ENCODE measurements at places on chromosomes 7 and 10.

GRCh38 chr7:77450613-77451012 is 34.5 kb upstream of the GSAP start:
- DNase-seq: no peak

DNA sequence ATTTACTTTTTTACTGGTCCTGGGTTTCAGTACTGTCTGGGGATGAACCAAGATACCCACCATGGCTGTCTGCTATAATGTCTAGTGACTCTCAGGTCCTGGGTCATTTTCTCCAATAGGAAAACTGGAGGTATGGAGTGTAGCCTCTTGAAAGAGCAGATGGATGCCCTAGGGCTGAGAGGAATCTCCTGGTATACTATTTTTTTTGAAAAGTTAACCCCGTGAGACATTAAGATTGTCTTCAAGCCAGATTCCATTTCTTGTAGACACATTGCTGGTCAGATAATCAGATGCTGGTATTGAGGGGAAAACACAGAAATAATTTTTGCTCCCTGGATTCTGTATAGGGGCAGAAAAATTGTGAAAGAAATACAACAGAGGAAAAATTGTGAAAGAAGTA is 97.3 kb downstream of the ZNF680 start:
- DNase-seq: no peak

DNA sequence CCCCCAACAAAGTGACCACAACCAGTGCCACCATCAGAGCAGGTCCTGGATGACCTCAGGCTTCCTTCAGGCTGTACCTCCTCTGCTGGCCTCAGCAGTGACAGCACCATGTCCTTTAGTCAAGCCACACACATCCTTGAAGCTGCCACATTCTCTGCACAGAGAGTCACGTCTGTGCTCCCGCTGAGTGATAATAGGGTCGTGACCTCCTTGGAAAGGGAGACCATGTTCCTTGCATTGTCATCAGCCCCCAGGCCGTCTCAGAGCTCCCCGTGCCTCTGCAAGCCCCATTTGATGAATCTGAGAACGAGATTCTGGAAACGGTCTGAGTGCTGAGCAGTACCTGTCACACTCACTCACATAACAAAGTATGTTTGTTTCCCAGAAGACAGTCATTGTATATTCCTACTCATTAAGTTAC is 106.5 kb upstream of the PRR15 start:
- DNase-seq: no peak

DNA sequence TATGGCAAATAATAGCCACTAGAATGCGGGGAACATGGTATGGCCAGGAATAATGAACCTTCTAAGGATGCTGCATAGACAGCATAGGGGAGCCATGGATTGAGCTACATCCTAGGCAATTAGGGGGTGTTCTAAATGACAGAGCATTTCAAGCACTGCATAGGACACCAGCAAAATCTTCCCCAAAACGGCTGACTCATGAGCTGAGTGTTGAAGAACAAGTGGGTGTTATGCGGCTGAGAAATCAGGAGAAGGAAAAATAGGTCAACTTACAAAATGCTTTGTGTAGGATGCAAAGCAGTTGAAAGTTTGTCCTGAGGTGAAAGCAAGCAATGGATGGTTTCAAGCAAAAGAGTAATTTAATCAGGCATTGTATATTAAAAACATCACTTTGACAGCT is 1023.5 kb upstream of the C7orf33 start:
- DNase-seq: no peak

GRCh38 chr10:112649006-112649821 is 202.2 kb downstream of the VTI1A start:
- no peak for DNase-seq

DNA sequence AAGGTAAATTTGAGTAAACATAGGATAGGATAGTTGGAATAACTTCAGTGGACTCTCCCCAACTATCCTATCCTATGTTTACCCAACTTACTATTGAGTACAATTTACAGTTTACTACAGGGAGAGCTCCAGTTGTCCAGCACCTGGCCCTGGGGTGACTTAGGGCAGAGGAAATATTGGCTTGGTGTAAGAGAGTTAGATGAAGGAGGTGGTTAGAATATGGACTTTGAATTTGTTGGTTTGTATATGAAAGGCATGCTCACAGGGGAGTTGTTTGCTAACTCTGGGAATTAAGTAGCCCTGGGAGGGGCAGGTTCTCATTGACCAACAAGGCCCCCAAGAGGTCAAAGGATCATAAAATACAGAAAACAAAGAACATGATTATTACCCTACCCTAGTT is 497.7 kb downstream of the ARL4A start:
- no peak for DNase-seq

- DNase-seq: no peak
Observed at GRCh38 chr10:6089334-6090219, 743 bp downstream of the RBM17 start.

DNA sequence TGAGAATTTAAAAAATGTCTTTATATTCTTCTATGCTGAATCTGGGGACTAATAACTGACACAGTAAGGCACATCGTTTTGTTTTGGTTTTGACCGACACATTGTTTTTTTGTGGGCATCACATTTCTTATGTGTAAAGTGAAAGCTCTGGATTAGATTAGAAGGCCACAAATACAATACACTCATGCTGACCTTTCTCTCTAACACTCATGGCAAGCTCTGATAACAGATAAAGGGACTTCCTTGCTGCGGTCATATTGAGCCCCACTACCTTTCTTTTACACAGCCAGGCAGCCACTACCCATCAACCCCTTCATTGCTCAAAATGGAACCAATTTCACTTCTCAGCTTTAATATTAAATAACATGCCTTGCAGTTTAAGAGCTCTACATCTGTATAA is 26.0 kb downstream of the PPP1R3A start:
- no peak for DNase-seq
